ENCODE measurements at places on chromosomes 12 and 14.

GRCh38 chr12:46354111-46354801, 18.3 kb downstream of the SLC38A2 start:
- DNase-seq: no peak

DNA sequence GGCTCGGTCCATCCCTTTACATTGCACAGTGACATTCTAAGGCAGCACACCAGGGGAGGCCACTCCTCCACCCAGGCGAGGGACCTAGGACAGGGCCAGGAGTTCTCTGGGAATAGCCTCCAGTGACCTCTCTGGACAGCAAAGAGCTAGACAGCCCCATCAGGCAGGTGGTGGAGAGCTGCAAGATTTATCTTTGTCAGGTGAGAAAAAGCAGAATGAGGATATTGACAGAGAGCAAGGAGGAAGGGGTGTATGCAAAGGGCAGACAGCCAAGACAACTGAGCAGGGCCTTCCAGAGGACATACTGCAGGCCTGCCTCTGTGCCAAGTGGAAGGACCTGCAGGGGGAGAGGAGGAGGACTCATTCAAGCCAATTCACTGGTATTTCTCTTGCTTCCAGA, 112.4 kb upstream of the MAX start:
- no peak for DNase-seq

DNA sequence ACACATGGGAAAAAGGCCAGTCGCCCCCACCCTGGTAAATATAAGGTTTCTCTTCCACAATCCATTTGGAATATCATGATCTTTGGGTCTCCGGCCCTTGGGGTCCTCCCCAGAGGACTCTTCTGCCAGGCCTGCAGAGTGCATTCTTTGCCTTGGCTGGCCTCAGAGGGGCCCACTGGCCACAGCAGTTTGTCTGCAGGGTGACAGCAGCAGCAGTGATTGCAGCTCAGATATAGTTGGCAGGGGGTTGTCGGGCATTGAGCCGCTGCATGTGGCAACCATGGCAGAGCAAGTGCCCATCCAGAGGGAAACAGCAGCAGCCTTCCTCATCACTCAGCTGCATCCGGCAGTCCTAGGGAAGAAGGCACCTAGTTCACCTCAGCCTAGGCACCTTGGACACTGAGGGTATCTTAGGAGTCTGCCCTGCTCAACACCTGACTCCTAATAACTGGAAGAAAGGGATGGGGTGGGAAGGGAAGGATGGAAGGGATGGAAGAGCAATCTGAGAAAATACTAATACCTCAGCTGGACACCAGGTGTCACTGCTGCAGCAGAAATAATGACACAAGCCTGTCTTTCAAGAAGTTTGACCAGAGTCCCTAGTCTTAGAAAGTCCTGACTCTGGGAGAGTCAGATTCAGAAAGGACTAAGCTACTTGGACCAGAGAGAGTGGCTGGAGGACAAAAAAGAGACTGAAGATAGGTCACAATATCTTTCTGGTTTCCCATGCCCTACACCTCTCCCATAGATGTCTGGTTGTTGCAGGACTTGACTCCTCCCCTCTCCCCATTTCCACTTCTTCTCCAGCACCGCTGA, 8.9 kb downstream of the AJUBA start:
- DNase-seq: no peak

GRCh38 chr12:29945904-29946303, 162.2 kb upstream of the TMTC1 start:
- no peak for DNase-seq

DNA sequence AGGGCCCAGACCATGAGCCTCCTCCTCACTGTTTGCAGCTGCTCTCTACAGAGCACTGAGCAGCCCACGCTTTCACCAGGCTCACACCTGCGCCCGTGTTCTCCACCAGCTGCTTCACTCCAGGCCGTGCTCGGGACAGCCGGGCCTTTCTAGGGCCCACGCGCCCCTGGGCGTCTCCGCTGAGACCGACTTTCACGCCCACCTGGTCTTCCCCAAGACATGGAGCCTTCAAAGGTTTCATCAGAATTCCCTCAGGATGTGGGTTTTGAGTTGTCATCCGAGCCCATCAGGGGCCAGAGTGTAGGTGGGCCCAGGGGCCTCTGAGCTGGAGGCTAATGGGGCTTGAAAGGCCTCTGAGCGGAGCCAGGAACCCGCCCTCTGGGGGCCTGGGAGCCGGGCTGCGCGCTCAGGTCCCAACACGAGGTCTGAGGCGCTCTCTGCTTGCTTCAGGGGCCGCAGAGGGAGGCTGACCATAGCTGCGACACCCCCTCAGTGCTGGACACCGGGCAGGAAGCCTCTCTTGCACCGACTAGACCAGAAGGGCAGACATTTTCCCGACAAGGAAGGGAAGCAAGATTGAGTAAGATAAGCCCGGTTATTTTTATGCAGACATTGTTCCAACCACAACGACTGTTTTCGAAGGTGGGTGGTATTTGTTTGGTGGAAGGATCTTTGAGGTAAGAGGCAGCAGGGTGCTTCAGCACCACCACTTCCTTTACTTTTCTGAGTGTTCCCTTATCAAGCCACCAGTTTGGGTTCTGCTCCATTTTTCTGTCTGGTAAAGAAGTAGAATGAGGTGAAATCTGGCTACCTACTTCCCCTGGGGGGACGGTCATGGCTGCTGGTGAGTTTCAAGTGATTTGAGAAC, 125.0 kb upstream of the FUT8 start:
- DNase-seq: peak; percentile 90

- DNase-seq: no peak
Measured at GRCh38 chr14:95130549-95130948, 26.8 kb downstream of the DICER1 start.

DNA sequence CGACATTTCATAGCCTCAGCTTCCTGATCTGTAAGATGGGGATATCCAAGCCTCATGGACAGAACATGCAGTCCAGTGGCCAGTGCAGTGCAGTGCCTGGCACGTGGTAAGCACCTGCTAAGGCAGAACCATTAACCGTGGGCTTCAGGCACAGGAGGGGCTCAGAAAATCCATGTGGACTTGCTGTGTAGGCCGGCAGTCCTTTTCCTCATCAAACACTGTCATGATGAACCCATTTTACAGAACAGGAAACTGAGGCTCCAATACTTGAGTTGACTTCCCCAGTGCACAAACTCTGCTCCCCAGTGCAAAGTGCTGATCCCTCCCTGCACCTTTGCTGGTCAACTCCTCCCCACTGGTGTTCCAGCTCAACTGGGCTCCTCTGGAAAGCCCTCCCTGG, 18.0 kb downstream of the TRPV4 start:
- DNase-seq: no peak

- DNase-seq: no peak
Measured at GRCh38 chr12:5403411-5403810, 28.5 kb upstream of the NTF3 start.

DNA sequence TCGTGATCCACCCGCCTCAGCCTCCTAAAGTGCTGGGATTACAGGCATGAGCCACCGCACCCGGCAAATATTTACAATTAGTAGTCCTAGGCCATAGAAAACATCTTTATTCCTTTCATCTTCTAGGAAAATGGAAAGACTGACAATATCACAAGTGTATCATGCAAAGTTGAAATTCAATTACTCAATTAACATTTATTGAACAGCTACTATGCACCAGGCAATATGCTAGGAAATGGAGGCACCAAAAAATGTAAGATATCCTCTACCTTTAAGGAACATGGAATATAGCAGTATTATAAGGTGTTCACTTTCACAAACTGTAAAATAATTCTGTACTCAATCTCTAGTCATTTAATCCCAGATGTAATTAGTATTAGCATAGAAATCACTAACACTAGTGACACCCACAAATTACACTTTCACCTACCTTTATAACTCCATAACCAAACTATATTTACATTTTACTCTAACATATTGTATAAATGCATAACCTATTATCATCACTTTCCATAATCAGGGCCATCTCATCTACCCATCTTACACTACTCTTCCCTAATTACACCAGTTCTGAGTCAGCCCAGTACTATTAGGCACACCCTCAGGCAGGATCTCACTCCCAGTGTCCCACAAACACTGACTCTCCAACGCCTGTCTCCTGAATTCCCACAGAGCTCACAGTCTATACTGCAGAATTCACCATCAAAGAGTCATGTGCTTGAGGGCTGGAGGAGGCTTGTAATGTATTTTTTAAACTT, 10.4 kb downstream of the CORO1C start:
- no peak for DNase-seq
